ENCODE measurements at places on chromosomes 4 and X.

DNA sequence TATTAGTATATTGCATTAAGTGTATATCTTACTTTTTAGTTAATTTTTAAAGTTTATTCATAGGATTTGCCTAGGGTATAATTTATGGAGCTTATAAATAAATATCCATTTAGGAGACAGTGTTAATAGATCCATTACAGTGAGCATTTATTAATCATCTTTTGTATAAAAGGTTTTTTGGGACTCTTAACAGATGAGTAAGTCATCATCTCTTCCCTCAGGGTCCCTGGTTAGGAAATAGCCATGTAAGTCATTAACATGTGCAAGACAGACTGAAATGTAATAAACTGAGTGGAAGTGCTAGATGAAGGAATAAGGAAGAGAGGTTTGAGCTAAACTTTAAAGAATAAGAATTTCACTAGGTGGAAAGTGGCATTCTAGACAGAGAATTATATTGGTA lies 69.2 kb downstream of the PAQR3 start:
- DNase-seq: no peak

DNA sequence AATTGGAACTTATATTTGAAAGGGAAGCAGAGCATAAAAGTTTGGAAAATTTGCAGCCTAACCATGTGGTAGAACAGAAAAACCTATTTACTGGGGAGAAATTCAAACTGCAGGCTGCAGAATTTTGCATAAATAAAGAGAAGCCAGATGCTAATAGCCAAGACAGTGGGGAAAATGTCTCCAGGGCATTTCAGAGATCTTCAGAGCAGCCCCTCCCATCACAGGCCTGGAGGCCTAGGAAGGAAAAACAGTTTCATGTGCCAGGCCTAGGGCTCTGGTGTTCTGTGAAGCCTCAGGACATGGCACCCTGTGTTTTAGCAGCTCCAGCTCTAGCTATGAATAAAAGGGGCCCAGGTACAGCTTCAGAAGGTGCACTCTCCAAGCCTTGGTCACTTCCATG lies 648.7 kb upstream of the FRG1 start:
- DNase-seq: no peak

DNA sequence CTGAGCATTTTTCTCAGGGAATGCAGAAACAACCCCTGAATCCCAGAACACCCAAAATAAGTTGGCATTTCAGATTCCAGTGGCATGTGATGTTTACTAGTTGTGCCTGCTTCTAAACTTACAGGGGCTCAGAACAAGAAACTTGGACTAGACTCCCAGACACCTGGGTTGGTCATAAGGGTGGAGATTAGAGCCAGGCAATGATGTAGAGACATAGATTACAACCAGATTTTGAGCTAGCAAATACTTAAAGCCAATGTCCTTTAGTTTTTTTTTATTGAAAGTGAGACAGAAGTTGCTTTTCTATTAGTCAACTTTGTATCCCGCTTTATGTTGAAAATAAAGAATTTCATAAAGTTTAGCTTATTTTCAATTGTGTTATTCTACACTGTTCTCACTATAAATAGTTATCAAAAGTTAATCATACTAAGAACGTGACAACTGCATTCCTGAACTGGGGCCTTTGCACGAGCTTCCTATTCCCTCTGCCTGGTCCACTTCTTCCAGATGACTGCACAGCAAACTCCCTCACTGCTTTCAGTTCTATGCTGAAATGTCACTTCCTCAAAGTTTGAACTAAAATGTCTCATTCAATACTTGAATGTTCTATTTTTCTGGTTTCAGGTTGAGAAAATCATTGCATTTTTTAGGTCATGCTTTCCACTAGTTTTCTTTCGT lies 224.7 kb upstream of the PPP1R2C start:
- no peak for DNase-seq

DNA sequence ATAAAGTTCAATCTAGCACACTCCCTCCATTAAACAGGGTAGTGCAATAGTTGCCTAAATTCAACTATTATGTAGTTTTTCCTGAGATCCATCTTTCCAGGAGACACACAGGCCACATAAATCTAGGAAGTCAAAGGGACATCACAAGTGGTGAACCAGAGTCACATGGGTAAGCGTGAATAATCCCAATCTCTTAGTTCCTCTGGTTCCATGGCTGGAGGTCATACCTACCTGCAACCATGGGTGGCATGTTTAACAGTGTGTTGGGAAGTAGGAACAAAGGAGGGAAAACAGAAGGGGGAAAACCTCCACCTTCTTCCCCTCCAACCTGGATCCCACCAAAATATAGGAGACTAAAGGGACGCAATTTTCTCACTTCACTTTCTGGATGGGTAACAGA lies 2651.6 kb downstream of the ARAP2 start:
- DNase-seq: no peak

DNA sequence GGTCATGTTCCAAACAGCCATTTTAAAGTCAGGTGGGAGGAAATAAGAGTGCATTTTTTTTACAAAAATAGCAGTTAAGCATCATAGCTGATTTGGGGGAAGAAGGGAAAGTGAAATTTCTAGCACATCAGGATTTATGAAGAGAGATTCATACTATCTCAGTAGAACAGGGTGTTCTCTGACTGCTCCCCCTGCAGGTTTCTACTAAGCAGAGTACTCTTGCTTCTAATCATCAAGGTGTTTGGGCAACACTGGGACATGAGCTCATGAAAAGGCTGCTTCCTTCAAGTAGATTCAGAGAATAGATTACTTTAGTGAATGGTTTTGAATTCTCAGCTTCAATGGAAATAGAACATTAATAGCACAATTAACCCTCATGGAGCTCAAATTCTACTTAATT lies 591.4 kb upstream of the PCDH10 start:
- no peak for DNase-seq

DNA sequence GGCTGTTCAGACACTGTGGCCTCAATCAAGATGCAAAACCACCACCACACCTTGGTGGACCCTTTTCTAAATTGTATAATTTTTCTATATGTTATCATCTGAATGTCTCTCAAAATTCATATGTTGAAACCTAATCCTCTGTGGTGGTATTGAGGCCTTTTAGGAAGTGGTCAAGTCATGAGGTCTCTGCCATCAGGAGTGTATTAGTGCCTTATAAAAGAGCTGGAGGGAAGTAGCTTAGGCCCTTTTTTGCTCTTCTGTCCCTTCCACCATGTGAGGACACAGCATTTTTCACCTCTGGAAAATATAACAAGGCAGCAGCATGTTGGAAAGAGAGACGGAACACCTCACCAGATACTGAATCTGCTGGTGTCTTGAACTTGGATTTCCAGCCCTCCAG lies 30.5 kb upstream of the DKK2 start:
- no peak for DNase-seq
